ENCODE measurements at places on chromosomes 5 and 9. TPM values are rescaled to one million over a fixed set of nuclear protein-coding genes. Genes with fewer than 3 reads are reported as not detected.

Gene STPG3
- not detected for total RNA-seq

Gene CCIN
- total RNA-seq = 2.6 TPM

Gene GABRA1
- not detected for total RNA-seq

Gene LCP2
- not detected for total RNA-seq

Gene PWWP2A
- total RNA-seq = 24.3 TPM

Gene SYNPO
- total RNA-seq = 3.9 TPM

Gene GPX3
- 53.1 TPM for total RNA-seq

Gene GMCL2
- not detected for total RNA-seq

Gene UBLCP1
- 36.5 TPM for total RNA-seq

Gene IDNK
- 7.6 TPM for total RNA-seq

Gene PCDH12
- 0.16 TPM for total RNA-seq

Gene SPOCK1
- total RNA-seq = 174 TPM

Measured in fibroblast of the aortic adventitia (primary cell).